Type B pancreatic cell (in vitro differentiated cells): ENCODE measurements at places on chromosomes 1 and 21.

DNA sequence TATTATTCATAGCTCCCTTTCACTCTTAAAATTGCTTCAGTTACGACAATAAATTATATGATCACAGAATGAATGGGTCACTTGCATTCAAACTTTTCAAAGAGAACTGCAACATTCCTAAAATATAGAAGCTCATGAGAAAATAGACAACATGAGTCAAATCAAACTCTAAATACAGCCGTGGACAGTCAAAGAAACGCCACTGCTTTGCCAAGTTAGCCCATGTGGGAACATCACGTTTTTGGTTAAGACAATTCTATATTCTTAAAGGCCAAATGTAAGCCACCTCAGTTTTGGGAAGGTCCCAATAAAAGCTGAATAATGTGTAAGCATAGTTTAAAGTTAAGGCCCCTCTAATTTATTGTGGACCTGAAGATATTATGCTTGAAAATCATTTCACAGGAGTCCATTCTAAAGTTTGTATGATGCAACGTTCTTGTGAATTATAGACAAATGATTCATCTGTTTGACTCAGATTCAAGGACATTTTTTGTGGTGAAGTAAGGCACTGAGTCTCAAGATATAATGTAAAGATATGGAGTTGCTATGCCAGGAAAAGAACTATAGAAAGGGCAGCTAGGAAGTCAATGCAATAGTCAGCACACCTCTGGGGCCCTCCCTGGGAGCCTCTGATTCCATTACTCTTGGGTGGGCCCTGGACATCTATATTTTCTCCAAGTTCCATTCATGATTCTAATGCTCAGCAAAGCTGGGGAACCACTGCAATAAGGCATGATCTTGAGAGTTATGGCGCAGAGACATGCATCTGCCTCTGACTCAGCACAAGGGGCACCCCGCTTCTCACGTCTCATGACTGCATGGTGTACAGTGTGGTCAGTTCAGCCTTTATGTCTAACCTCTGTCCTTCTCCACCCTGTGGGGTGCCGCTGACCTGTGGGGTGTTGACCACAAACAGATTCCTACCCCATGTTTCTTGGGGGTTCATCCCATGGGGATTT lies 33.9 kb downstream of the ETS2 start:
- peak; percentile 39 for DNase-seq

- no peak for DNase-seq
Measured at GRCh38 chr1:43924516-43924915, 9.1 kb upstream of the ARTN start.

GRCh38 chr1:162003061-162003829 lies 20.4 kb downstream of the OLFML2B start:
- DNase-seq, result no peak

- no peak for DNase-seq
Measured at GRCh38 chr1:178543290-178543607, 30.3 kb downstream of the TEX35 start.

- no peak for DNase-seq
Measured at GRCh38 chr1:109443476-109443875, 17.2 kb upstream of the PSMA5 start.

- no peak for DNase-seq
Measured at GRCh38 chr1:222821239-222821638, 6.4 kb downstream of the DISP1 start.

DNA sequence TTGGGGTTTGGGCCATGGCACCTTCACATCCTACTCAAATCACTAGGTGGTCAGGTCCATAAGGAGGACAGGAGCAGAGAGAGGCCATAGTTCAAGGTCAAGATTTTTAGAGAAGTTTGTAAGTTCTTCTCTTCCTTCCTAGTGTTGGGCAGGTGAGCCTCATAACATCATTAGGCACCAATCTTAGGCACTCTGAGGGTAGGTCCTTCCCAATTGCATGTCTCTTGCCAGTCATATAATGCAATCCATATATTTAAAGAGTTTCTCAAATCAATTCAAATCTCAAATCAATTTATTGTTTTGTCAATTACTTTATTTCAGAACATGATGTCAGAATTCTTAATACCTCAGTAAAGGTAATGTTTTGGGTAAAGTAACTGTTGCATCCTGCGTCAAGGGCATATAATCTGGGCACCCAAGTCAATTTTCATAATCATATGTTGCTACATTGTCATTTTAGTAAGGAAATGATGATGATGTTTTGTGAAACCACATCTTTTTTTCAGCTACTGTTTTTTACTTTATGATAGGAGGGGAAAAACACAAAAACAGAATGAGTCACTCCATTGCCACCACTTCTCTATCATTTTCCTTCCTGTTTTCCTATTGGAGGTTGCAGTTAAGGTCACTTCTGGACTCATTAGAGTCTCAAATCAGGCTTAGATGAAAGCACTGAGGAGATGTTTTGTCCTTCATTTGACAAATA lies 122.7 kb downstream of the UCHL5 start:
- no peak for DNase-seq

- DNase-seq, result no peak
Measured at GRCh38 chr1:88768187-88768586, 84.1 kb downstream of the PKN2 start.

DNA sequence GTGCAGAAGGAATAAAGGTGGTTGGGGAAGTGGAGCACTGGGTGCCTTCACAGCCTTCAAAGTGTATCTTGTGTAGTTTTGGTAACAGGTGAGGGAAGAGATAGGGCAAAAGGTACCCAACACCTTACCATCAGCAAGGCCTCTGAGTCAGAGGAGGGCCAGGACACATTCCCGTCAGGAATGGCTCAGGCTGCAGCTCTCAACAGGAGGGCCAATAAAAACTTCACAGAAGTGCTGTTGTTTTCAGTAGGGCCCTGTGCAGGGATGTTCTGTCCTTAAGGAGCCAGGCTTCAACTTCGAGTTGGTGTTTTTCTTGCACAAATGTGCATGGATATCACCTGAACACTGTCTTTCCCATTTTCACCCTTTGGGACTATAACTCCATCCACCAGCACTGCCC lies 333.4 kb downstream of the ASTN1 start:
- DNase-seq, result no peak

DNA sequence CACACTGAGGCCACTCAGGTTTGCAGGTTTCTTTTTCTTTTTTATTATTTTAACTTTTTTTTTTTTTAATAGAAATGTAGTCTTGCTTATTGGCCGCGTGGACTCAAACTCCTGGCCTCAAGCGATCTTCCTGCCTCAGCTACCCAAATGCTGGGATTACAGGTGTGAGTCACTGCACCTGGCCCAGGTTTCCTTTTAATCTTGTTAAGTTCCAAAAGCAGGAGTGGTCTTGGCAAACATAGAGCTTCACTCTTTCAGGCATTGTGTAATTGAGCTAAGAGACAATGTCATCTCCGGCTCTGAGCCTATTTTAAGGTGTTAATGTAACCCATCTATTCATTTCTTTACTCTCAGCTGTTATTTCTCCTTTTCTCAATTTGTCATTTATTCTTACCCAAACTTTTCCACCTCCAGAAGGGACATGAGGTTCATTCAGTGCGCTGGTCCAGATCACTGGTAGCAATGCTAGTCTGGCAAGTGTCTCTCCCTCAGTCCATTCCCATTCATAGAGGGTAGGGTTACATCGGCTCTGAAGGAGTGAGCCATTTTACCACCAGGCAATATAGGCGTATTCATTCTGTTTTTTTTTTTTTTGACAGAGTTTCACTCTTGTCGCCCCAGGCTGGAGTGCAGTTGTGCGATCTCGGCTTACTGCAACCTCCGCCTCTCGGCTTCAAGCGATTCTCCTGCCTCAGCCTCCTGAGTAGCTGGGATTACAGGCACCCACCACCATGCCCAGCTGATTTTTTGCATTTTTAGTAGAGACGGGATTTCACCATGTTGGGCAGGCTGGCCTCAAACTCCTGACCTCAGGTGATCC lies 11.3 kb upstream of the MFSD2A start:
- DNase-seq, result no peak

GRCh38 chr1:41851589-41851988 lies 67.1 kb downstream of the HIVEP3 start:
- DNase-seq, result no peak

DNA sequence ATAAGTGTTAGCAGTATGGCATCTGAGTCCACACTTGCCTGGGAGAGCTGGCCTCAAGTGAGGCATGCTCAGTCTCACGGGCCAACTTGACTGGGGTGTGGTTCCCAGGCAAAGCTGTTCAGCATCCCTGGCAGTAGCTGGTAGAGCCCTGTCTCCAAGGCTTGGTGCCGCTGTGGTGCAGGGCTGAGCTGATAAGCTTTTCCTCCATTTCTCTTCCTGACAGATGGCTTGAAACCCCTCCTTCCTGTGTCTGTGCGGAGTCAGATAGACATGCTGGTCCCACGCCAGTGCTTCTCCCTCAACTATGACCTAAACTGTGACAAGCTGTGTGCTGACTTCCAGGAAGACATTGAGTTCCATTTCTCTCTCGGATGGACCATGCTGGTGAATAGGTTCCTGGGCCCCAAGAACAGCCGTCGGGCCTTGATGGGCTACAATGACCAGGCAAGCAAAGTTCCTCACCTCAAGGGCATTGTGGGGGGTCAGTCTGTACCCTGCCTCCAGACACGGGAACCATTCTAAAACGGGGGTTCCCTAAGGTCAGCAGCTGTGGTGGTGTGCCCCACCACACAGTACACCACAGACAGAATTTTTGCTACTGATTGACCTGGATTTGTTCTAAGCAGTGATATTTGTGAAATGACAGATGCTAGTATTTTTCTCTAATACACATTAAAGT lies 13.7 kb upstream of the MIIP start:
- no peak for DNase-seq

DNA sequence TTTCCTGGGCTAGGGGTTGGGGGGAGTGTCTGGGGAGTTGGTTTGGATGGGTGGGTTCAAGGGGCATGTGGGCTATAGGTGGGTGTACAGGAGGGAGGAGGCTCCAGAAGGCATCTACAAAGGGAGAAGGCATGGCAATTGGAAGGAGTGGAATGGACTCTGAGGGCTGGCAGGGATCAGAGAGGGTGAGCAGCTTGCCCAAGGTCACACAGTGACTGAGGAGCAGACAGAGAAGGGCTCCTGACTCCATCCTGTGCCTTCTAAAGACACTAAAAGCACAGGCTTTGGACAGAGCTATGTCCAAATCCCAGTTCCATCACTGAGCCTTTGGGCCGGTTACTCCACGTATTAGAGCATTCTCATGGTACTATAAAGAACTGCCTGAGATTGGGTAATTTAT lies 151.8 kb downstream of the PTPRU start:
- DNase-seq, result peak; percentile 7

DNA sequence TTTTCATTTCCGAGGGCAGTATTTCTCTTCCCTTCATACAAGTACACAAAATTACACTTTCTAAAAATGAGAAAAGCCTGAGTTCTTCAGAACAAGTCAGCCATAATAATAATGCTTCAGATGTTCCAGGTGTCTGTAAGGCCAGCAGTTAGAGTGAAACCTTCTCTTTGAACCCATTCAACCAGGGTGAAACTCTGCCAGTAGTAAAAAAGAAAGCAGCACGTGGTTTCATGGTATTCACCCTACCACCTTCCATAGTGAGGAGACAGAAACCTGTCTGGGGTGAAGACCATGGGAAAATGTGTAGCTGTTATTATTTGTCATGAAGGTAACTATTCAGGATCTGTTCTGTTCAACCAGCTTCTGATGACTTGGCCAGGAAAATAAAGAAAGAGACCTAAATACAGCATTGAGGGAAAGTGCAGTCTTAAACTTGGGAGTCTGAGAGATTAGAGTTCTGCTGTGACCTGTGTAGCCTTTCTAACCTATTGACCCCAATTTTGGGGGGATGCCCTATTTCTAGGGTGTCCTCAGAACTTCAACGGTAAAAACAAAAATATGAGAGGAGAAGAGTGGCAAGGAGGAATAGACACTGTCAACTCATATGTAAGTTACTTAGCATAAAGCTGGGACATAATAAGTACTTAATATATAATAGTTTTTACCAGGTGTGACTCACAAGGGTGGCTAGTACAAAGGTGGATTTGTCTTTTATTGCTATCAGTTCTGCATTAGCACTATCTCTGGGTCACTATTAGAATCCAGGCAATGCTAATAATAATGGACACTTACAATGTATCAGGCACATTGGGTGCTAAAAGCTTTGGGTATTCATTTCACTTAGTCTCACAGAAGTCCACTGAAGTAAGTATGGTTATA lies 70.0 kb upstream of the TNFSF4 start:
- DNase-seq, result no peak

GRCh38 chr1:33004613-33005012 lies 32.1 kb downstream of the AK2 start:
- DNase-seq, result no peak

- no peak for DNase-seq
Measured at GRCh38 chr1:59391212-59392179, 94.6 kb downstream of the FGGY start.

GRCh38 chr1:36178471-36179219 lies 22.7 kb downstream of the MAP7D1 start:
- no peak for DNase-seq

- no peak for DNase-seq
Measured at GRCh38 chr1:205267306-205267902, 39.7 kb downstream of the TMCC2 start.

DNA sequence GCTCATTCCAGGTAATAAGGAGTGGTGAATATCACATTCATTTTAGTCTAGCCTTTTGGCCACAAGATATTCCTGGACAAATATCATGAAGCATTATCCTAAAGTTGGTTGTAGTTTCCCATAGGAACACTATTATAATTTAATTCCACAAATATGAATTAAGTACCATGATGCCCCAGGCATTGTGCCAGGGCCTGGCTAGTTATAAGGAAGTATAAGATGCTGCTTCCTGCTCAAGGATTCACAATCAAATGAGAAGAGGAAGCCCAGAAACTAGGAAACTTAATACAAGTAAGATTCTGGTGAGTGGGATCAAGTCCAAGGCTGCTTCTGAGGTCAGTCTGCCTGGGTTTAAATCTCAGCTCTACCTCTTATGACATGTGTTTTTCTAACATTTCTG lies 30.6 kb upstream of the ZP4 start:
- DNase-seq, result no peak

- DNase-seq, result no peak
Measured at GRCh38 chr1:206686478-206687249, 2.0 kb downstream of the MAPKAPK2 start.

GRCh38 chr1:33367485-33368405 lies 46.8 kb upstream of the A3GALT2 start:
- peak; percentile 89 for DNase-seq

GRCh38 chr1:113147826-113148225 lies 74.8 kb downstream of the LRIG2 start:
- no peak for DNase-seq

DNA sequence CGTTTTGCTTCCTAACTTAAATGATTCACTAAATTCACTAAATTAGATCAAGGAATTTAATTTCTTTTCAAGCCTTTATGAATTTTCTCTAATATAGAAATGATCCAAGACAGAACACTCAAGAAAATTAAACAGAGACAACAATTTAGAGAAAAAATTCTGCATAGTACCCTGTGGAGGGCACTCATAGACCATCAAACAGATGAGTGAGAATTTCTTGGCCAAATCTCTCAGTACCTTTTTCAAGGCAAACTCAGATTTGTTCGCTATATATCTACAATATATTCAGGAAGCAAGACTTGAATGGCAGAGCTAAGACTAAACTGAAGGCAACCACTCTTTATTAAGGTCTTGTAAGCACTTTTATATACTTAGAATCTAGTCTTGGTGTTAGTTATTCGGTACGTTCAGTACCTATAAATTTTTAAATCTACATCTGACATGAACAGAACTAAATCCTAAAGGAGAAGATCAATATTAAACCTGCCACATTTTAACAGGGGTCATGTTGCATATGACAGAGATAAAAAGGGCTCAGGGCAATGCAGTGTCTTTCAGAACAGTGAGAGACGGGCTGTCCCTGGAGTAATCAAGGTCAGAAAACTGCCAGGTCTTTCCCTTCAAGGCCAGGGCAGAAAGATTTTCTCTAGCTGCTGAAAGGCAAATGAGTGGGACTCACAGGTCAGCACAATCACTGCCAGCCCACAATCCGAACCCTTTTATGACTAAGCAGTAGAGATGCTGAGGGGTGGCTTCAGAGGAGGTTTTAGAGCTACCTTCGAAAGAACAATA lies 118.8 kb upstream of the TMPRSS15 start:
- no peak for DNase-seq
